ENCODE measurements at places on chromosomes 7 and 10.

DNA sequence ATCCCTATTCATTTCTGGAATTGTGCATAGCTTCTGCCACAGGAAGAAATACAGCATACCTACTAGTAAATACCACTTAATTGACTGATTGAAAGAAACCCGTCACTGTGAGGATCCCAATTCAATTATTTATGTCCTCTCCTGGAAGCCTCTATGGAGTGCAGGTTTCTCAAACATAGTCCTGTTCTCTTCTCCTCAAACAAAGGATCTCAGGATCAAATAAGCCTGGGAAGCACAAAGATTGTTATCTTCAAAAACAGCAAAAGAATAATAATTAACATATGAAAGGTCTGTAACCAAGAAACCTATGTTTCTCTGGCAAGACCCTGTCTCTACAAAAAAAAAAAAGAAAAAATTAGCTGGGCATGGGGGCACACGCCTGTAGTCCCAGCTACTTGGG, 127.3 kb downstream of the KCNMA1 start:
- DNase-seq = no peak

DNA sequence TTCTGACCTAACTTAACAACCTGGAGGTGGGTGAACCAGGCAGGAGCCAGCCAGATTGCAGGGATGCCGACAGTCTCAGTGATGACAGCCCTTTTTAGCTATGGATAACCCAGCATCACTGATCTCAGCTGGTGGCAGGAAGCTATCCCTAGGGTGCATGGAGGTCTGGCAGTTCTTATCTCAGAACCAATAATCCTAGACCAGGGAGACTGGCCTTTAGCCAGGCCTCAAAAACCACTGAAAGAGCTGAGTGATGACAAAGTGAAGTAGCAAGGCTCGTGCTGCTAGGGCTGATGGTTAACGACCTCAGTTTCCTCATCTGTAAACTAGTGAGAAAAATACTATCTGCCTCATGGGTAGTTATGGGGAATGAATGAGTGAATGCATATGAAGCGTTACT, 112.5 kb downstream of the RALA start:
- DNase-seq = no peak

DNA sequence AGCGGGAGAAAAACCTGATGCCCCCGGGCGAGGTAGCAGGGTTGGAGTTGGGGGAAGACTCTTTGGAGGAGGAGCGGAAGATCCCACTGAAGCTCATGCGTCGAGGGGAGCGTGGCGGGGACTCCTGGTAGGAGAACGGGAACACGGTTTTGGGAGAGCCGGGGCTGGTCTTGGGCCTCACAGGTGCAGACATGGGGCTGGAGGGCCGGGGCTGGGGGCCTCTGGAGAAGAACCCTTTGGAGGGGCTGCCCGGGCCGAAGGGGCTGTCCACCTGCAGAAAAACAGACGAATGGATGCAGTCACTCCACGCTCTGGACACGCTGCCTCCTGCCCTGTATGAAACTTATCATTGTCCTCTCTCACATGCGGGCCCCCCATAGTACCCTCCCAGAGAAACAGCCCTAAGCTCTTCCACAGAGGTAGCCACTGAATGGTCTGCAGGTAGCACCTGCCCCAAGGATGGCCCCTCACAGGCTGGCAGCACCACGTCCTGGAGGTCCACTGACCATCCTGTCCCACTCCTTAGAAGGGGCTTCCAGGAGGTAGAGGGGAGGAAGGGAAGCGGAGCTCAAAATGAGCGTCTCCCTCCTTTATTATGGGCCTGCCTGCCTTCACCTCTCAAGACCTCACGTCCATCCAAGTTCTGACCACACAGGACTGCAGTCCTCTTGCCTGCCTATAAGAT, 95.6 kb downstream of the PRKAG2 start:
- no peak for DNase-seq

GRCh38 chr7:105820363-105821066, 55.9 kb downstream of the ATXN7L1 start:
- DNase-seq = no peak

- DNase-seq = no peak
Measured at GRCh38 chr10:6610647-6611046, 30.6 kb upstream of the PRKCQ start.

DNA sequence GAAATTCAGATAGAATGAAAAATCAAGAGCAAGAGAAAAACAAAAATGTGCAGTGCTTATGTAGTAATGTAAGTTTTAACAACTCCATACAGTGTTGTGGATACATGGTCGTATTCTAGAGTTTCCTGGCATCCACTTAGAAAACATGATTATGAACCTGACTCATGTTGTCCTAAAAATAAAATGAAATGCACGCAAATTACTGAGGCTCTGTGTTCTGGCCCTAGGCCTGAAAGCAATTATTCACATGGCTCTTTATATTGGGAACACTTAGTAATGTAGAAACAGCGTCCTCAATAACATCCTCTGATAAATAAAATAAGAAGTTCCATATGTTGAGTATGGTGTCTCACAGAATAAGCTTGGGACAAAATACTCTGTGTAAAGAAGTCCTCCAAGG, 200.2 kb upstream of the SEMA3E start:
- DNase-seq = no peak

- no peak for DNase-seq
Measured at GRCh38 chr10:62658516-62658915, 146.0 kb upstream of the ADO start.

- no peak for DNase-seq
Measured at GRCh38 chr10:58326967-58327381, 7.8 kb upstream of the UBE2D1 start.

- DNase-seq = no peak
Measured at GRCh38 chr7:85306115-85306514, 119.3 kb upstream of the SEMA3D start.

DNA sequence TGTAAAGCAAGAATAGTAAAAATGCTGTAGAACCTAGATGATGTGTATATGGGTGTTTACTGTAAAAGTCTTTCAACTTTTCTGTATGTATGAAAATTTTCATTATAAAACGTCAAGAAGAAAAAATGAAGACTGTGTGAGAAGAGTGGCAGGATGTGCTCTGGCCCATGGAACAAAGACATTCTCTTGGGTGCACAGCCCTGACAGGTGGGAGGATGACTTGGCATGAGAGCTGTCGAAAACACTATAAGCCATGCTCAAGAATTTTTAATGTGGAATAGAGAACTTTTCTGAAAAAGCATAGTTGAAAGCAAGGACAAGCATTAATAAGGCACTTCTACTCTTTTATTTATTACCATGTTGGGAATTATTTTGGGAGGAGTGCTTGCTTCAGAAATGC, 184.1 kb upstream of the PRR15 start:
- no peak for DNase-seq

DNA sequence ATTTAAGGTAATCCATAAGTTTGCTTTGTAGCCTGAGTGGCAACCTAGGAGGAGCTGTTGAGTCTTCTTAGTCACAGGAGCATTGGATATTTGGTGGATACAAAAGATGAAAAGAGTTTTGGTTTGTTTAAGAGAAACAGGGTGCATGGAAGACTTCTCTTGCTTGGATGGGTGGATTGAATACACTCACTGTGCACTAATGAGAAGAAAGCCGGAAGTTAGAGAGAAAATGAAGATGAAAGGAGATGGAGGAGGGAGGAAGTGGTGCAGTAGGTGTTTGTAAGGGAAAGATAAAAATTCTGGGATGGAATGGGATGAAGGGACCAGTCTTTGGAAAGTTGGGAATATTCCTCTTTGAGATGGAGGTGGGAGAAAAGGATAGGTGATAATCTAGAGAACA, 7.7 kb downstream of the MDFIC start:
- DNase-seq = no peak

DNA sequence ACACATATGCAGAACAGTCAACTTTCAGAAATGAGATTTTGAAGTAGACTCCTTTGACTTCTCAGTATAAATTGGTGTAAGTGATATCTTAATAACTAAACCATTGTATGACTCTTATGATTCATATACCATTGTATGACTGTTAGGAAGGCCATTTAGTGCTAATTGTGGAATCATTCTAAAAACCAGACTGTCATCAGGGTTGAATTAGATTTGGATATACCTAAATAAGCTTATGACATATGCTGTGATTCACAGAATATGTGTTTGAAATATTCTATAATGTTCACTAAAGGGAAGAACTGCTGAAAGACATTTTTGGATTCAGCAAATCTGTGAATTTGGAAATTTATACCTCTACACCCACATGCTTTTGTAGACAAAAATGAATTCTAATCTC, 438.1 kb downstream of the MDFIC start:
- no peak for DNase-seq

GRCh38 chr7:17498230-17498629, 199.8 kb downstream of the AHR start:
- no peak for DNase-seq

DNA sequence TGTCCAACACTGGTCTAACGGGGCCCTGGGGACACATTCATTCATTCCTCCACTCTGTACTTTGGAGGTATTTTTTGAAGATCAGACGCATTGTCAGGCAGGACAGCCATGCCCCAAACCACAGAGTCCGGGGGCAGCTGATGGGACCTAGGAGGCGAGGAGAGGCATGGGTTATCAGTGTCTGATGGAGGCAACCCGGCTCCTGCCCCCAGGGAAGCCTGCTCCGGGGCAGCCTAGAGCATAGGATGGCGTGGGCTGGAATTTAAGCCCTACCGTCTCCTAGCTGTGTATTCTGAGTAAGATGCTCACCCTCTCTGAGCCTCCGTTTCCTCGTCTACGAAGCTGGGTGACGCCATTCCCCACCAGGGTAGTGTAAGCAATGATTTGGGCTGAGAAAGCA, 55.4 kb upstream of the ELN start:
- DNase-seq = no peak

- no peak for DNase-seq
Measured at GRCh38 chr10:122692744-122693143, 6.9 kb downstream of the C10orf120 start.

DNA sequence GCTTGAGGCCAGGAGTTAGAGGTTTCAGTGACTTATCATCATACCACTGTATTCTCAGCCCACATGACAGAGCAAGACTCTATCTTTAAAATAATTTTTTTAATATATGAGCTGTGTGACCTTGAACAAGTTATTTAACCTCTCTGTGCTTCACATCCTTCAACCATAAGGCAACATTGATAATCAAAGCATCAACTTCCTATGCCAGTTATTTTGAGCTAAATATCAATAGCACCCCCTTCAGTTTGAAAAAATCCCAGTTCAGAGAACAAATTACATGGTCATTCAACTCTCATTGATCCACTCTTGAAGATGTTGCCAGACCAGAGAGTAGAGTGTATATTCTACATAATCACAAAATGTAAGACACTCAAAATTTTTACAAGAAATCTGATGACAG, 53.0 kb downstream of the ASNS start:
- DNase-seq = no peak

DNA sequence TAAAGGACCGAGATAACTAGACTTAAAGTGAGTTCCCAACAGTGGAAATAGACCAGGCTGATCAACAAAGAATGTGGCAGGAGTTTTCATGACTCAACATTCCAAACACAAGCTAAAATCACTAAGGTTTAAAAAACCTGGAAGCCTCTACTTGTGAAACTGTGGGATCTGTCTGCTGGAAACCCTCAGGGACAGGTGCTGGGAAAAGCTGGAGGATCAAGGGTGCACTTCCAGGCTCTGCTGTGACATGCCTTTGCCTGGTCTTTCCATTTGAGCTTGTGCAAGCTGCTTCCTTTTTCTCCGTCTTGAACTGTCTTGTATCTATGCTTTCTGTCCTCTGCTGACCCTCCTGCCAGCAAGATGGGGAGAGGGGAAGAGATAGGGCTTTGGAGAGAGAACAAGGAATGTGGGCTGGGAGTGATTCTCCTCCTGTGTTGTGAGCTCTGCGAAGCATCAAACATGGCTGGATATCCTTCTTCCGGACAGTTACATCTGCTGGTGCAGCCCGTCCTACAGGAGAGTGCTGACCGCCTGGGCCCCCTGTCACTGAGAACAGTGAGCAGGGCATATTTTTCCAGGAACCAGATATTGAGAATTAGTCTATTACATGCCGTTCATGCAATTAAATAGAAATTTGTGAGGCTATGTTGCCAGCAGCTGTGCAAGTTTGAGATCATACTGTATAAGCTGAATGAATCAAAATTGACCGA, 25.5 kb downstream of the ARHGAP22 start:
- no peak for DNase-seq

- DNase-seq = no peak
Measured at GRCh38 chr7:128783143-128783861, 7.7 kb upstream of the OPN1SW start.

GRCh38 chr7:37445790-37446189, 2.9 kb downstream of the ELMO1 start:
- DNase-seq = no peak

DNA sequence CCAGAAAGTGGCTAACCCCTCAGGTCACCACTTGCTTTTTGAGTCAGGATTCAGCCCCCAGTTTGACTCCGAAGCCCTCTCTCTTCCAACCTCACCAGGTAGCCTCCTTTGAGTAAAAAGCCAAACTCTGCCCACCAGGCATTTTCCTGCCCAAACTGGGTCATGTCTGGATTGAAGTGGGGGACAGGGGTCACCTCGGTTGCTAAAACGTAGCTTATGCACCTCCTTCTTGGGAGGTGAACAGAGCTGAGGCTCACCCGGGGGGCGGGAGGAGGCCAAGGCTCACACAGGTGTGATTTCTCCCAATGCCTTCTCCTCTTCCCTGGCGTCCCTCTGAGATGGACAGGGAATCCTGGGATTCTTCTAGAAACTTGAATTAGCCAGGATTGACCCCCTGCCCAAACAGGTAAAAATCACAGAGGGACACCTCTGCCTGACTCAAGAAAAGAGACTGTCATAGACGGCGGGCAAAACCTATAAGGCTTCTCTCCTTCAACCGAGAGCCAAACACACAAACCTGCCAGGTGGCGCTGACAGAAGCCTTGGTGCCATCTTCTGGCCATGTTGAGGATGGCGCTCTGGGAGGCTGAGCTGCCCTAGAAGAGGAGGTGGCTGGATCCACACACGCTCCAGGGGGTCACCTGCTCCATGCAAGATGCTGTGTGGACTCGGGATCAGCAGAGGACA, 51.6 kb downstream of the PRLHR start:
- DNase-seq = peak; percentile 26

DNA sequence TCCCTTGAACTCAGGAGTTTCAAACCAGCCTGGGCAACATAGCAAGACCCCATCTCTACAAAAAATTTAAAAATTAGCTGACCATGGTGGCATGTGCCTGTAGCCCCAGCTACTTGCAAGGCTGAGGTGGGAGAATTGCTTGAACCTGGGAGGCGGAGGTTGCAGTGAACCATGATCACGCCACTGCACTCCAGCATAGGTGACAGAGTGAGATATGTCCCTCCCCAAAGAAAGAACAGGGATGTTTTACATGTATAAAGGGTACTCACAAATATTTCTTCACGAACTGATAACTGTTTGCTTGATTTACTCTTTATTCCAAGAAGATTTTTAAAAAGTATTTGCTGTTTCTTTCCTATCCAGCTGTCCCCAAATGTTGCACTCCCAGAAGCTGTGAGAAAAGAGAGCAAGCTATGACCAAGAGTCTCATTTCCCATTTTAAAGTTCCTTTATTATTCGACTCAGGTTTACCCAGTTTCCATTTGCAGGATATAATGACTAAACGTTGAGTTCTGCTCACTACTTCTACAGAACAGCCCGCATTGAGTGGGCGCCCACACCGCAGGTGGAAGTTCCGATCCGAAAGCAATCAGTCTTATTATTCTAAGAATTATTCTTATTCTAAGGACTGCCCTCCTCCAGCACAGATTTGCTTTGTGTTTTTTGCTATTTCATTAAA, 90.7 kb downstream of the APBB1IP start:
- no peak for DNase-seq

Measured in activated T-cell treated with anti-CD3 and anti-CD28 coated beads for 24 hours (primary cell).